ENCODE measurements at places on chromosomes 7 and 10.

- no peak for DNase-seq
Measured at GRCh38 chr7:123282181-123282580, 82.4 kb upstream of the SLC13A1 start.

DNA sequence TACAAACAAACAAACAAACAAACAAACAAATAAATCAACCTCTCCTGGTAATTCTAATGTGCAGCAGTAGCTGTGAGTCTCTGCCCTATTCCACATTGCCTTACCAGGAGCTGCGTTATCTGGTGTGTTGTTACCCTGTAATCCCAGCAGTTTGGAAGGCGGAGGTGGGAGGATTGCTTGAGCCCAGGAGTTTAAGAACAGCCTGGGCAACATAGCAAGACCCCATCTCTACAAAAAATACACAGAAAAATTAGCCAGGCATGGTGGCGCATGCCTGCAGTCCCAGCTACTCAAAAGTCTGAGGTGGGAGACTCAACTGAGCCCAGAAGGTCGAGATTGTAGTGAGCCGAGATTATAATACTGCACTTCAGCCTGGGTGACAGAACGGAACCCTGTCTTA, 192.7 kb downstream of the EXOC4 start:
- DNase-seq: no peak

GRCh38 chr7:14144538-14144937, 155.1 kb upstream of the ETV1 start:
- no peak for DNase-seq

- no peak for DNase-seq
Measured at GRCh38 chr7:141369422-141369821, 181.8 kb upstream of the AGK start.

DNA sequence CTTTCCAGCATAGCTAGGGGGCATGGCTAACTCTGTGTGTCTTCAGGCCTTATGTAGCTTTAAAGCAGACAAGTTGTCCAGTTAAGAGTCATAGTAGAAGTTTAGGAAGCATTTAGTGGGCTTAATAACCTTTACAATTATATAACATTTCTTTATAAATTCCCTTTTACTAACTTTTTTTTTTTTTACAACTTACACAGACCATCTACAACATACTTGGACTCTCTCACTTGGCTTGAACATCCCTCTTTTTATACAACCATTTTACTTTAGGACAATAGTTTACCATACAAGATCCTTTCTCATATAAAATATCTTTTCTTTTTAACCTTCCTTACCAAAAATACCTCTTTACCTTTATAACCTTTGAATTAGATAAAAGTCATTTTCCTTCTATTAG, 26.3 kb downstream of the SP4 start:
- no peak for DNase-seq

GRCh38 chr7:134030460-134030865, 96.7 kb upstream of the LRGUK start:
- no peak for DNase-seq

DNA sequence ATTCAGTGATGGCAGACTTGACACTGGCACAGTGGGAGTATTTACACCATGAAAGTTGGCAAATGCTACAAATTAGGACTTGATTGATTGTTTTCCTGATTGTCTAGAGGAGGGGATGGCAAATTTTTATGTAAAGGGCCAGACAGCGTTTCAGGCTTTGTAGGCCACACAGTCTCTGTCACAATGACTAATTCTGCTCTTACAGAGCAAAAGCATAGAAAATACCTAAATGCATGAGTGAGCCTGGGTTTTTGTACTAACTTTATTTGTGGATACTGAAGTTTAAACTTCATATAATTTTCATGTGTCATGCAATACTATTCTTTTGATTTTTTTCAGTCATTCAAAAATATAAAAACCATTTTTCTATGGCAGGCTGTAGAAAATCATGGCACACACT, 9.0 kb upstream of the ARMS2 start:
- no peak for DNase-seq

DNA sequence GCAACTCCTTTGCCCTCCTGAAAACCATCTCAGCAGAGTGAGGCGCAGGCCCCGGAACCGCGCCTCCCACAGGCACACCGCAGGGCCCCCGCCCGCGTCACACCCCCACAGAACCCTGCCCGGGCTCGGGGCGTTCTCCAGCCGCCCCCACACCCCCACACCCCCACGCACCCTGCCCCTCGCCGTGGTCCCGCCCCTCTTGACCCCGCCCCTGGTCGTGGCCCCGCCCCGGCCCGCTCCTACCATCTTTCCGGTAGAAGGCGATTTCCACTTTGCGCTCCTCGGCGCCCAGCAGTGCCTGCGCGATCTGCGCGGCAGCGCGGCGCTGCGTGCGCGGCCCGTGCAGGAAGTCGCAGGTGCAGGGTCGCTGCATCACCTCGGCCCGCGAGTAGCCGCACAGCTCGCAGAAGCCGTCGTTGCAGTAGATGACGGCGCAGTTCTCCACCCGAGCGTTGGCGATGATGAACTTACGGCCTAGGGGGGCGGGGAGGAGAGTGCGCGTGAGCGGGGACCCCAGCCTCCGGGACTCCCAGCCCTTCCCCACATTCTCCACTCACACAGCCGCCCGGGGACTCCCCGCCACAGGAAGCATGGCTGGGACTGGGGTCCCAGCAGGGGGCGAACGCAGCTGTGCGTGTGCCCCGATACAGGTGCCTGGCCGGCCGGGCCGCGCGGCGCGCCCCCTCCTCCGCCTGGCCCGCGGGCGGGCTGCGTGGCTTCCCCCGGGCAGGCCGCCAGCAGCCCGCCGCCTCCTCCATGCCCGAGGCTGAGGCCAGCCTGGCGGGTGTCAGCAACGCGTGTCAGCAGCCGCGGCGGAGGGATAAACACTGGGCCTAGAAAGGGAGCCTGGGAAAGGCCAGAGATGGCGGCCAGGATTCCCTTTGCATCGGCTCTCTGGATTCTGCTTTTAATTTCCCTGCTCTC, 3.4 kb downstream of the KCNH2 start:
- DNase-seq: peak; percentile 78

DNA sequence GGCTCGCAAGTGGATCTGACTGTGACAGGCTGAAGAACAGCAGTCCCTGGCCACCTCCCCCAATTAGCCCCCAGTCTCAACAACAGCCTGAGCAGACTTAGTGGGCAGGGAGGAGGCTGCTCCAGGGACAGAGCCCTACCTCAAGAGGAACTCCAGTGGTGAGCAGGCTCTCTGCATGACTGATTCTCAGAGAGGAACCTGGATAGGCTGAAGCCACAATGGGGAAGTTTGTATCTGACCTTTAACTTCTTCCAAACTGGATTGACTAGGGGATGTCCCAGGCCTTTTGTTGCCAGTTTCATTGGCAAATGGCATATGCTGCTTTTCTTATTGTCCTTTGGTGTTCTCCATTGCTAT, 93.0 kb downstream of the ARHGAP22 start:
- no peak for DNase-seq

- no peak for DNase-seq
Measured at GRCh38 chr7:96238474-96238873, 83.4 kb downstream of the SLC25A13 start.

- no peak for DNase-seq
Measured at GRCh38 chr10:129719889-129720590, 244.0 kb downstream of the EBF3 start.

DNA sequence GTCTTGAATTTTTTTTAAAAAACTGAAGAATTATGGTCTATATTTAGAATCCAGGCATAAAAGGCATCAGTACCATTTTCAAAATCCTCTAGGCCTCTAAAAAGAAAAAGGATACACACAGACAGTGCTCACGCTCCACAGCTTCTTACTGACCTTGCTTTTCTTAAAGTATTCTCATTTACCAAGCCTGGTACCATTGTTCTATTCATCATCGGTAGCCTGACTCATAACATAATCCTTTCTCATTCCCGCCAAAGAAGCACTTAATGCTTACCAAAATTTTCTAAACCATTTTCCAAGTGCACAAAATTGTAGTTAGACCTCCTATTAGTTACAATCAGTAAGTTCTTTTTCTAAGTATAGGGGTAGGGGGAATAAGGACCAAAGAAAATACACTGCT, 54.6 kb downstream of the ATE1 start:
- DNase-seq: no peak

DNA sequence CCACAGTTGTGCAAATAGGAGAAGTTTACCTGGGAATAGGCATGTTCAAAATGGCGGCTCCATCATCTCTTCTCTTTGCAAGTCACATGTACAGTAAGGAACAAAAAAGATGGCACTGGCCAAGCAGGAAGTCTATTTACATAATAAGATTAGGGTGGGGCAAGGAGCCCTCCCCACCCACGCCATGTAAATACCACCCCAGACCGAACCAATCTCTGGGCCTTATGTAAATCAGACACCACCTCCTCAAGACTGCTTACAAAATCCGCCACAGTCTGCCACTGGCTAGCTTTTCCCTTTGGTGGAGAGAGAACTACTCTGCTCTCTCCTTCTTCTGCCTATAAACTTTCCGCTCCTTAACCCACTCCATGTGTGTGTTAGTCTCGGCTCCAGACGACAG, 1496.3 kb downstream of the REEP3 start:
- no peak for DNase-seq

DNA sequence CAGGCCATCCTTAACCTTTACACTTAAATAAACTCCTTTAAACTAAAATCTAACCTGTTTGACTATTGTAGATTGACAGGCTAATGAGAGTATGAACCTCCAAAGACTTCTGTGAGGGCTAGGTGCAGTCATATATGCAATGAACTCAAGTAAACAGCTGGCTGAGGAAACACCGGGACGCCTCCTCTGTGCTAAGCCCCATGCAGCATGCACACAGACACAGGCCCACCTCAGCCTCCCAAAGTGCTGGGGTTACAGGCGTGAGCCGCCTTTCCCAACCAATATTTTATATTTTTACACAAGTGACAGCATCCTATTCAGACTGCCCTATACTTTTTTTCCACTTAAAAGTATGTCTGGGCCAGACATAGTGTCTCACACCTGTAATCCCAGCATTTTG, 1.5 kb upstream of the FXYD4 start:
- DNase-seq: no peak

- DNase-seq: no peak
Measured at GRCh38 chr10:90675621-90676020, 182.2 kb downstream of the HTR7 start.

DNA sequence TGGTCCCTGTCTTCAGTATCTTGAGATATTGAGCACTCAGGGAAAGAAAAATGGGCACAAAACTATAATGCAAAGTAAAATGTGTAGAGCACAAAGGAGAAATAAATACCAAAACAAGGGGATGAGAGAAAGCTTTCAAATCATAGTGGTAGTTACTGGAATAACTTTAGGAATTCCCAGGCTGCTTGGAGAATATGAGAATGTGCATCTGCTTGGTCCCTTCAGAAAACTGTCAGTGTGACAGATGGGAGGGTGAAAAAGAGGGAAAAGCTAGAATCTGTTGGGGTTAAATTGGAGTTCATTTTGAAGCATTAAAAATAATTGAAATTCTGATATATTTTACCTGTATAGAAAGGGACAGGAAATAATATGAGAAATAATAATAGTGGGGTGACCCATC, 15.3 kb downstream of the ST7 start:
- no peak for DNase-seq

DNA sequence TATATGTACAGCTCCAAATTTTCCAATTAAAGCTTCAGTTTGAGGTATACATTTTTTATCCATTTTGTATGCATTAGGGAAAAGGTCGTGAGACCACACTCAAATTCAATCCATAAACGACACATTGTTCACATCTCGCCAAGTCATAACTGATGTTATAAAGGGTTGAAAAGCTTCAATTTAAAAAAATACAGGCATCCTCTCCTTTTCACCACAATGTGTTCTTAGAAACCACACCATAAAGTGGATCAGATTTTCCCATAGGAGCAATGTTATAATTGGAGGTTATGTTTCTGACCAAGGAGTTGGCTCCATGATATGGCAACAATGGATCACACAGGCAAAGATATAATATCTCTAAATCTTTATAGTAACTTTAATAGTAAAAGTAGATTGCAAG, 663.6 kb downstream of the PARD3 start:
- DNase-seq: no peak

DNA sequence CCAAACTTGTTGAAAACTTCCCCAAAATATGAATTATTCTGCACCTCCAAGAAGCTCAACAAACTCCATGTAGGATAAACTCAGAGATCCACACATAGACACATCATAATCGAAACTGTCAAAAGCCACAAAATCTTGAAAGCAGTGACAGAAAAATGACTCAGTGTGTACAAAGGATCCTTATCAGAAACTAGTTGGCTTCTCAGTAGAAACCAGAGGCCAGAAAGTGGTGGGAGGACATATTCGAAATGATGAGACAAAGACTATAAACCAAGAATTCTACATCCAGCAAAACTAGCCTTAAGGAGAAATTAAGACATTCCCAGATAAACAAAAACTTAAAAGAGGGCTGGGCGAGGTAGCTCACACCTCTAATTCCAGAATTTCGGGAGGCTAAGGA, 38.5 kb downstream of the MCMBP start:
- DNase-seq: peak; percentile 78

DNA sequence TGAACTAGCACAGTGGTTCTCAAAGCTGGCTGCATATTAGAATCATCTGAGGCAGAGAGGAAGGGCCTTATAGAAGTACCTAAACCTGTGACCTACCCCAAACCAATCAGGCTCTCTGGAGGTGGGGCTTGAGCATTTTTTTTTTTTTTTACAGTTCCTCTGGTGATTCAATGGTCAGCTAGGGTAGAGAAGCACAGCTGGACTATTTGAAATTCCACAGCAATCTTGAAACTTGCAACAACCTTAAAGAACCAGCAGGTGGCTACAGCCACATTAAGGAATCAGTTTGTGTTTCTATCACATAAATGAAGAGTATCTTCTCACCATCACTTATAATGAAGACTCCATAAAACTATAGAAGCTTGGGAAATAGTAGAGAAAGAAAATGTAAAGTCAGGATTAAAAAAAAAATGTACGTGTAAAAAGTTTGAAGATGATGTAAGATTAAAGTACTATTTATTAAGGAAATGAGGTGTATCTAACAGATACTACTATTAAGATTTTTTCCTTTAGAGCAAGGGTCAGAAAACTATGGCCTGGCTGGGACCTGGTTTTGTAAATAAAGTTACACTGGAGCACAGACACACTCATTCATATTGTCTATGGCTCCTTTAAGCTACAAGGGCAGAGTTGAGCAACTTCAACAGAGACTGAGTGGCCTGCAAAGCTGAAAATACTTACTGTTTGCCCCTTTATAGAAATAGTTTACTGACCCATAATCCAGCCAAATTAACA, 3.8 kb downstream of the RTKN2 start:
- peak; percentile 22 for DNase-seq

GRCh38 chr10:97224483-97225435, 39.0 kb upstream of the SLIT1 start:
- DNase-seq: peak; percentile 73

- DNase-seq: no peak
Measured at GRCh38 chr10:11435581-11435981, 175.9 kb downstream of the USP6NL start.

DNA sequence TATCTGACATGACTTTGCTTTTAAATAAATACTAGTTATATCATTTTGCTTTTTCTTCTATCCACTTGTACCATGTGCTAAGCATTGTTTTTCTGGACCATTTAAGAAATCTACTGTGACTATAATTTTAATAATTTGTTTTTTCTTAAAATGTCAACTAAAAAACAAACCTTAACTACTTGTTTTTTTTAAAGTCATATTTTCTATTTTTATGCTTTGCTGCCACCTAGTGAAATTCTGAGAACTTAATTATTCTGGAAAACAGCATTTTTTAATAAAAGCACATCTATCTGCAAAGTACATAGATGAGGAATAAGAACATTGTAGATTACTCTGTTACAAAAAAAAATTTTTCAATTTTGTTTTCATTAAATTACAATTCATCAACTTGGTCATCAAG, 47.4 kb downstream of the ORC5 start:
- DNase-seq: no peak

- no peak for DNase-seq
Measured at GRCh38 chr10:78330884-78331283, 297.2 kb downstream of the RPS24 start.

All from activated CD4-positive, alpha-beta T cell treated with anti-CD3 and anti-CD28 coated beads, Interleukin-2, amount 50 U/mL, for 16 hours (primary cell).